Testis (tissue), 5 donors: ENCODE measurements at places on chromosomes 4 and X. TPM values are rescaled to one million over a fixed set of nuclear protein-coding genes. Genes with fewer than 3 reads are reported as not detected.

HSFX4 gene
- total RNA-seq, result 6.0 TPM

C4orf46 gene
- 20.2 TPM for total RNA-seq

ARR3 gene
- not detected for total RNA-seq

ITIH6 gene
- 0.06 TPM for total RNA-seq

ARHGEF9 gene
- 18.1 TPM for total RNA-seq

RAB39B gene
- total RNA-seq, result 3.4 TPM

FDCSP gene
- not detected for total RNA-seq

CT83 gene
- 22.7 TPM for total RNA-seq

NOX1 gene
- total RNA-seq, result not detected

NSD2 gene
- total RNA-seq, result 144 TPM

DNA sequence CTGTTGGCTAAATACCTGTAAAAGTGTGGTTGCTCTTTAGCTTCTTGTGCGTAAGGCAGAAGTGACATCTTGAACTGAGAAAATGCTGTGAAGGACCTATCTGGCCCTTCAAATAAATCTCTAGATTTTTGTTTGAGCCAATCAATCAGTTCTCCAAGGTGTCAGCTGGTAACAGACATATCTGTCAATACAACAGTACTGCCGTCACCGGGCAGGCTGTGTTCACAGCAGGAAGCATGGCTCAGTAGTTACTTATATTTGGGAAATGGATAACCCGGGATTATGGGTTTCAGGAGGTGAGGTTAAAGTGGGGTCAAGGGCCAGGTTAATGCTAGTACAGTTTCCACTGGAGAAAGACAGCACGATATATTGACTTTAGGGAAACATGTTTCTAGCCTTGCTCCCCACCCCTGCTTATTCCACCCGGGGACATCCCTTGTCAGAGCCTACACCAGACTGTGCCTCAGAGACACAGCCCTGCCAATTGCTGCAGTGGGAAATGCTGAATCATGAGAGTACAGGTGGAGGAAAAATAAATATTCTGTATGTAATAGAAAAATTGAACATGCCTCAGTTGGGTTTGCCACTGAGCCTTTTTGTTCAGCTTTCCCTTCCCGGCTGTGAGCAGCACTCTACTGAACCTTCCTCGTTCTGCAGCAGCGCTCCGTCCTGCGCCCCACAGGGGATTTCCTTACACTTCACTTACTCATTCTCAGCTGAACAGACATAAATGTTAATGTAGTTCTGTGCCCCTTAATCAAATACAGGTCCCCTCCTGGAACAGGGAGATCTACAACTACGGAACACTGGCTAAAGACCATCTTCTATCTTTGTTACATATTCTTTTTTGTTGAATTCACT, 121.1 kb downstream of the MGST2 start:
- H3K4me1 ChIP-seq, result peaks cover 6% of the 10 kb centered on the region
- no peak for DNase-seq
- no peak overlapping the region for H3K27ac ChIP-seq
- no peaks in the 10 kb centered on the region for H3K36me3 ChIP-seq

- H3K27me3 ChIP-seq, result no peaks in the 10 kb centered on the region
- H3K4me3 ChIP-seq, result no peak overlapping the region
- H3K4me1 ChIP-seq, result peaks cover 6% of the 10 kb centered on the region
- H3K27ac ChIP-seq, result no peak overlapping the region
- no peak for DNase-seq
Measured at GRCh38 chr4:32191961-32192360, 1471.8 kb downstream of the PCDH7 start.

GRCh38 chrX:17441965-17442364, 67.0 kb downstream of the NHS start:
- no peaks in the 10 kb centered on the region for H3K4me1 ChIP-seq
- no peaks in the 10 kb centered on the region for H3K36me3 ChIP-seq
- H3K4me3 ChIP-seq, result no peak overlapping the region
- H3K27me3 ChIP-seq, result no peaks in the 10 kb centered on the region

DNA sequence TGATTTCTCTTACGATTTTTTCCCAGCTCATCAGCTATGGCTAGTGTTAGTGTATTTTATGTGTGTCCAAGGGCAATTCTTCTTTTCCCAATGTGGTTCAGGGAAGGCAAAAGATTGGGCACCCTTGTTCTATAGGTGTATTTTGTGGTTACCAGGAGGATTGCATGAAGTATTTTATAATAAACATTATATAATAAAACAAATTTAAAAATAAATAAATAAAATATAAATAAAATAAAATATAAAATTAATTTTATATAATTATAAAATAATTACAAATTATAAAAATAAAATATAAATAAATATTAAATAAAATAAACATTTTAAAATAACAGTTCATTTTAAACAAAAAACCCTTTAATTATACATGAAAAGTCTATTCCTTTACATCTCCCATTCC, 35.6 kb upstream of the UGT2B10 start:
- H3K27ac ChIP-seq, result no peak overlapping the region
- H3K4me3 ChIP-seq, result no peak overlapping the region
- no peaks in the 10 kb centered on the region for H3K36me3 ChIP-seq
- no peak for DNase-seq
- H3K4me1 ChIP-seq, result no peaks in the 10 kb centered on the region

- H3K4me1 ChIP-seq, result peaks cover 14% of the 10 kb centered on the region
- no peak for DNase-seq
- H3K27ac ChIP-seq, result no peak overlapping the region
- no peak overlapping the region for H3K4me3 ChIP-seq
- H3K36me3 ChIP-seq, result no peaks in the 10 kb centered on the region
Measured at GRCh38 chr4:53780736-53781400, 189.6 kb upstream of the LNX1 start.

DNA sequence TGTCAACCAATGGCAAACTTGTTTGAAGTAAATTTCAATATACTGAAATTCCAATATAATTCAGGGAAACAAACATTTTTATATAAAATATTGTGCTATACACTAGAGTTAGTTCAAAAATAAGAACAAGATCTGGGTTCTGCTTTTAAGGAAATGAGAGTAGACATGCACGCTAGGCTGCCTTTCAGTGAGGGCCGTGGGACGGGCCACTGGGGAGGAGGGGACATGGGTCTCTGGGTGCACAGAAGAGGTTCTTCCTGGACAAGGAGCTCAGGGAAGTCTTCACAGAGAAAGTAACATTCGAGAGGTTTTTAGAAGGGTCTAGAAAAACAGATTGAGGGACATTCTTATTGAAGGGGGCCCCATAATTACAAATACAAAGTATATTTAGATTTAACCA, 64.4 kb downstream of the SHROOM3 start:
- H3K36me3 ChIP-seq, result no peaks in the 10 kb centered on the region
- no peaks in the 10 kb centered on the region for H3K4me1 ChIP-seq
- no peak overlapping the region for H3K4me3 ChIP-seq
- DNase-seq, result no peak
- H3K27me3 ChIP-seq, result no peaks in the 10 kb centered on the region

GRCh38 chr4:30717208-30718020, 2.8 kb upstream of the PCDH7 start:
- DNase-seq, result peak; percentile 26
- H3K27ac ChIP-seq, result no peak overlapping the region
- peaks cover 23% of the 10 kb centered on the region for H3K4me1 ChIP-seq

GRCh38 chr4:84804136-84804535, 162.4 kb downstream of the WDFY3 start:
- H3K27ac ChIP-seq, result no peak overlapping the region
- H3K4me3 ChIP-seq, result no peak overlapping the region
- DNase-seq, result no peak
- H3K27me3 ChIP-seq, result no peaks in the 10 kb centered on the region
- no peaks in the 10 kb centered on the region for H3K4me1 ChIP-seq

GRCh38 chrX:102950908-102951866, 14.1 kb downstream of the RAB40AL start:
- no peaks in the 10 kb centered on the region for H3K27me3 ChIP-seq
- H3K4me1 ChIP-seq, result no peaks in the 10 kb centered on the region
- DNase-seq, result peak; percentile 73
- H3K4me3 ChIP-seq, result no peak overlapping the region
- H3K27ac ChIP-seq, result no peak overlapping the region

GRCh38 chrX:108307132-108308085, 130.8 kb downstream of the COL4A6 start:
- no peaks in the 10 kb centered on the region for H3K27me3 ChIP-seq
- H3K27ac ChIP-seq, result no peak overlapping the region
- no peaks in the 10 kb centered on the region for H3K36me3 ChIP-seq
- no peak overlapping the region for H3K4me3 ChIP-seq
- DNase-seq, result no peak

GRCh38 chr4:23877758-23878229, 12.1 kb downstream of the PPARGC1A start:
- no peak overlapping the region for H3K4me3 ChIP-seq
- peak overlapping the region; percentile 31 for H3K27ac ChIP-seq
- H3K36me3 ChIP-seq, result no peaks in the 10 kb centered on the region
- no peak for DNase-seq

GRCh38 chrX:116379854-116380253, 56.6 kb upstream of the SLC6A14 start:
- H3K27ac ChIP-seq, result no peak overlapping the region
- no peaks in the 10 kb centered on the region for H3K4me1 ChIP-seq
- no peak overlapping the region for H3K4me3 ChIP-seq
- H3K36me3 ChIP-seq, result no peaks in the 10 kb centered on the region
- DNase-seq, result no peak

- H3K4me3 ChIP-seq, result no peak overlapping the region
- H3K27me3 ChIP-seq, result no peaks in the 10 kb centered on the region
- DNase-seq, result no peak
- H3K27ac ChIP-seq, result no peak overlapping the region
Measured at GRCh38 chr4:114615435-114615834, 16.8 kb downstream of the UGT8 start.

DNA sequence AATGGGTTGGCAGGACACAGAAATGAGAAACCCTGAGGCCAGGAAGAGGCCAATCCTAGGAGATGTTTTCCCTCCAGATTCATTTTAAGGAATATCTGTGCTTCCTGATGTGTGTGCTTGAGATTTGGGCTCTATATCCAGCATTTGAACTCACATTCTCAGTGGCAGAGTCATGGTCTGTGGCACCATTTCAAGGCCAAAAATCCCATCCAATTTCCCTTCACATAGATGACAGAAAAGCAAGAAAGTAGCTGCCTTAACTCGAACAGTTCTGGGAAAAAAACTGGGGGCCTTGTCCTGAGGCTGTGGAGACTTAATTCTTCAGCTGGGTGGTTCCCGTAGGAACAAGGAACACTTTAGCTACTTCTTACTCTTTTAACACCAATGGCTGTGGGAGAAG, 27.4 kb downstream of the TAF7L start:
- no peaks in the 10 kb centered on the region for H3K36me3 ChIP-seq
- H3K4me1 ChIP-seq, result peaks cover 6% of the 10 kb centered on the region
- no peak overlapping the region for H3K4me3 ChIP-seq

- H3K4me1 ChIP-seq, result no peaks in the 10 kb centered on the region
- H3K27me3 ChIP-seq, result no peaks in the 10 kb centered on the region
- no peaks in the 10 kb centered on the region for H3K36me3 ChIP-seq
- no peak overlapping the region for H3K4me3 ChIP-seq
- no peak overlapping the region for H3K27ac ChIP-seq
Measured at GRCh38 chrX:65997978-65998717, 41.7 kb downstream of the VSIG4 start.

GRCh38 chrX:136214551-136214950, 36.6 kb downstream of the MAP7D3 start:
- H3K27ac ChIP-seq, result no peak overlapping the region
- H3K36me3 ChIP-seq, result no peaks in the 10 kb centered on the region
- peak; percentile 19 for DNase-seq
- no peaks in the 10 kb centered on the region for H3K27me3 ChIP-seq
- H3K4me1 ChIP-seq, result no peaks in the 10 kb centered on the region

DNA sequence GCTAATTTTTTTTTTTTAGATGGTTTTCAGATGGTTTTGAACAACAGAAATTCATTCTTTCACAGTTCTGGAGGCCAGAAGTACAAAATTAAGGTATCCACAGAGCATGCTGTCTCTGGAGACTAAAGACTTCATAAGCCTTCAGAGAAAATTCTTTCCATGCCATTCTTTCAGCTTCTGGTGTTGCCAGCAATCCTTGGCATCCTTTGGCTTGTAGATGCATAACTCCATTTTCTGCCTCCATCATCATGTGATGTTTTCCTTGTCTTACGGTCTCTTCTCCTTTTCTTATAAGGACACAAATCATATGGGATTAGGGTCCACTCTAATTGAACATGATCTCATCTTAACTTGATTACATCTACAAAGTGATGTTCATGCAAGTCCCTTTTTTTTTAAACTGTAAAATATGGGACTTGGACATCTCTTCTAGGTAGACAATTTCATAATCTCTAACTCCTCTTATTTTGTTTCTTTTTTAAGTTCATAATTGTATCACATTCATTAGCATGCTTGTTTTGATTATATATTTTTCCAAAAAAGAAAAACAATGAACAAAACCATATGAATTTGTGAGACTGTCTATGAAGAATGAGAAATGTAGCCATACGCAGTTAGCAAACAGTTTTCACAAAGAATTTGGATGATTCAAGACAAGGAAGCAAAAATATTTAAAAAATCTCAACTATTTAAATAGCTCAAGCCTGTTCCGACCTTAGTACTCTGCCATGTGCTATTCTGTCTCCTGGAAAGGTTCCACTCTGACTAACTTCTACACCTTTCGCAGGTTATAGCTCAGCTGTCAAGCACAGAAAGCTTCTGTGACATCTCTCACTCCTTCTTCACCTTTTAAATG, 53.1 kb upstream of the GIMD1 start:
- DNase-seq, result no peak
- no peaks in the 10 kb centered on the region for H3K4me1 ChIP-seq
- no peak overlapping the region for H3K27ac ChIP-seq
- H3K27me3 ChIP-seq, result no peaks in the 10 kb centered on the region

DNA sequence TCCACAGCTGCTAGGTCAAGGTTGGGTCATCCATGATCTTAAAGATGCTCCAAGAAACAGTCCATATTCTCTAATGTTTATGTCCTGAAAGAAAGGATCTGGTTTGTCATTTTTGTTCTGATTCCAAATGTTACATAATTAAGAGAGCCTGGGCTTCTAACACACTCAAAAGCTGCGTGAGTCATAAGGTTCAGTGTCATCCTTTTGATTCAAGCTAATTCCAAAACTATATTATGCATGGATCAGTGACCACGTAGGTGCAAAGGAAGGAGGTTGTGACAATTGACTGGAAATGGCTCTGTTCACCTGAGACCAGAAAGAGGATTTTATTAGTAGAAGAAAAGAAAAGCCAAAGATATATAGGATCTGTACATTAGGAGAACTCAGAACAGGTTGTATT, 268.7 kb upstream of the GK2 start:
- DNase-seq, result no peak
- no peak overlapping the region for H3K27ac ChIP-seq
- no peaks in the 10 kb centered on the region for H3K36me3 ChIP-seq
- no peaks in the 10 kb centered on the region for H3K27me3 ChIP-seq
- peaks cover 5% of the 10 kb centered on the region for H3K4me1 ChIP-seq
- H3K4me3 ChIP-seq, result no peak overlapping the region

DNA sequence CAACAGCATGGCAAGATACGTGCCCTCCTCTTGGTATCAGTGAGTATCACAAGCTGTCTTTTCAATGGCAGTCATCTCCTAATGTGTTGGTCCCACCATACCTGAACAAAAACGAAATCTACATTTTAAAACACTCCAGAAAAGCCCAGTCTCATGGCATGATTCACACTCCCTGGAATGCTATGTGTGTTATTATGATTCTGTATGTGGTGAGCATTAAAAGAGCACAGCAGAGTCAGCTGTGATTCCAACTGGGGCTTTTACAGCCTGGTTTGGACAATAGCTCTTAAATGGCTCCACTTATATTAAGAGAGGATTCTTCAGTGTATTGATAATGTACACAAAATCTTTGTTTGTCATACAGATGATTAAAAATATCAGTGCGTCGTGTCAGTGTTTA, 274.1 kb upstream of the GK2 start:
- DNase-seq, result no peak
- H3K27ac ChIP-seq, result no peak overlapping the region
- H3K36me3 ChIP-seq, result no peaks in the 10 kb centered on the region
- no peak overlapping the region for H3K4me3 ChIP-seq
- H3K4me1 ChIP-seq, result peaks cover 5% of the 10 kb centered on the region
- H3K27me3 ChIP-seq, result no peaks in the 10 kb centered on the region
